Activated CD4-positive, CD25-positive, alpha-beta regulatory T cell treated with anti-CD3 and anti-CD28 coated beads, Interleukin-2, amount 50 U/mL, for 24 hours (primary cell): ENCODE measurements at places on chromosomes 3 and 15.

- ATAC-seq = no peak
These were observed 5.3 kb upstream of the CTDSPL start for GRCh38 chr3:37856381-37856780.

DNA sequence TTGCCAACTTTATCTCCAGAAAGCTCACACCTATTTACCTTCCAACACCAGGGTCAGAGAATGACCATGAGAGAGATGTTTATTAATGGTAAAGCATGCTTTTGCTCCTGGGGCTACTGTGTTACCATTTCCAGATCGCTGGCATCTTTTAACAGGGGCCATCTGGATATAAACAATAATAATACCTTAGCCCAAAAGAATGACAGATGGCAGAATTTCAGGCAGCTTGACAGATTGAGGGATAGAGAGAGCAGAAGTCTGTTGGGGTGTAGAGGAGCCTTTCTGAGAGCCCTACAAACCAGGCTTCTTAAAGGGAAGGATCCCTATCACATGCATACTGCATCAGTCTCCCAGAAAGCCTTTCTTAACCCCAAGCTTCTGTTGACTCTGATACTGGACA lies 17.7 kb downstream of the RBP1 start:
- no peak for ATAC-seq

DNA sequence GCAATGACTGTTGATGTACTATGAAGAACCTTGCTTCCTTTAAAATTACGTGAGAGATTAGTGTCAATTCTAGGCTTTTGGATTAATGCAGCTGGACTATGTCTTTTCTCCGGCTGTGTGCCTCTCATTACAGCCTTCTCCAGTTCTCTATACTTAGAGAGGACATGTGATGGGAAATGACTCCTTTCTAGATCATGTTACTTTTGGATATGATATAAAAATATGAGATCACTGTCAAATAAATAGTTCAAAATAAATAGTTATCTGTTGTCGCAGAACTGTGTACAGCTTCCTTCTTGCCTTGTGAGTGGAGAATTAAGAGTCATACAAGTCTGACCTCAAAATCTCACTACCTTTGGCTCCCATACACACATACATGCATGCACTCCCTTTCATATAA lies 592.4 kb downstream of the DIPK2A start:
- no peak for ATAC-seq

DNA sequence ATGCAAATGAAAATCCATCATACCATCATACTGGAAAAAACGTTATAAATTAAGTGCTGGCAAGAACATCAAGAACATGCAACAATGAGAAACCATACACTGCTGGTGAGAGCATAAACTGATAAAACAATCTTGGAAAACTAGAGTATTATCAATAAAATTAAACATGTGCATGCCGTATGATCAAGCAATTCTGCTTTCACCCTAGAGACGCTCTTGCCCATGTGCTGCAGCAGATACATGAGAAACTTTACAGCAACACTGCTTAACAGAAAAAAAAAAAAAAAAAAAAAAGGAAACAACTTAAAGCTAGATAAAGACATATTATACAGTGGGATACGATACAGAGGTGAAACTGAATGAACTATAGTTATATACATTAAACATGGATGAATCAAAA lies 21.8 kb downstream of the SPG11 start:
- no peak for ATAC-seq

- no peak for ATAC-seq
These were observed 21.9 kb upstream of the THSD4 start for GRCh38 chr15:71093054-71094024.

DNA sequence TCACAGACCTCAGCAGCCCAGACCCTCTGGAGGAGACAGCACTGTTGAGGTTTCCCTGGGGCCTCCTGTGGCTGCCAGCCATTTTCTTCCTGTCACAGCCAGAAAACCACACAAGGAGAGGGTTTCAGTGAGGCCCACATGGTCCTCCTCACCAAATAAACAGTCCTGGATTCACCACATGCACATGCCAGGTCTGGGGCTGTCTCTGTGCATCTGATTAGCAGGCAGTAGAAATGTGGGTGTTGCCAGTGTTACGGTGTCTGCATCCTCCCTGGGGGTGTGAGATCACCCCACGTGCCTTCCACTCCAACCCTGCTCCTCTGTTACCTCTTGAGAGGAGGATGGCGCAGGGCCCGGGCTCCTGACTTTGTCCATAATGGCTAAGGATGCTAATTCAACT lies 140.4 kb downstream of the CHDH start:
- ATAC-seq = no peak

DNA sequence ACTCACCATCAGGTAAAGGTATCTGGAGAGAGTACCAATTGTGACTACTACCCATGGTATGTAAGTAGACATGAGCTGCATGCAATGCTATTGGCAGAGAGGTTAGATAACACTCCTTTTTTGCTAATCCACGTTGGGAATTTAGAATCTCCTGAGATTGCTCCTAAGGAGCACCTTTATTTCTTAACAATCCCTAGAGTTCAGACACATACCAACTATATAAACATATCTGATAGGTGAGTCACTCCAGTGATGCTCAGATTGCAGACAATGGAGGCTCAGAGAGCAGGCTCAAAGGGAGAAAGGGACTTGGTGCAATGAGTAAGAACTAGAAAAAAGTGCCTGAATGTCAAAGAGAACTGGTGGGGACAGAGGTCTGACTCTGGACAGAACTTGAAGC lies 47.0 kb upstream of the LRRFIP2 start:
- peak; percentile 42 for ATAC-seq

DNA sequence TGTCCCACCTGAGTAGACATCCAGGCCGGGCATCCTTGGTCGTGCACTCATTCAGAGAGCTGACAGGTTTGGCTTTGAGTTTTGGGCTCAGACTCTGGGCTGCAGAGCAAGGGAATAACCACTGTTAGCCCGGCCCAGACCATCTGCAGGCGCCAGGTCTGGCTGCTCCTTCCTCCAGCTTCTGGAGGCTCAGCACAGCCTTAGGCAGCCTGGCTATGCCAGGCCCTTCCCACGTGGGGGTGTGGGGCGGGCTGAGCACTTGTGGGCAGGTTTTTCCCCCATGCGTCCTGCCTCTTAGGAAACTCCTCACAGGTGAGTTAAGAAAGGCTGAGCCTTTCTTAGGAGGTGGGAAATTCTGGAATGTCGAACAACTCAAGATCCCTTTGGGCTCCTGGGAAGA lies 11.2 kb downstream of the PLA2G4B start:
- ATAC-seq = no peak

- no peak for ATAC-seq
These were observed 611.3 kb downstream of the SI start for GRCh38 chr3:164467007-164467406.

DNA sequence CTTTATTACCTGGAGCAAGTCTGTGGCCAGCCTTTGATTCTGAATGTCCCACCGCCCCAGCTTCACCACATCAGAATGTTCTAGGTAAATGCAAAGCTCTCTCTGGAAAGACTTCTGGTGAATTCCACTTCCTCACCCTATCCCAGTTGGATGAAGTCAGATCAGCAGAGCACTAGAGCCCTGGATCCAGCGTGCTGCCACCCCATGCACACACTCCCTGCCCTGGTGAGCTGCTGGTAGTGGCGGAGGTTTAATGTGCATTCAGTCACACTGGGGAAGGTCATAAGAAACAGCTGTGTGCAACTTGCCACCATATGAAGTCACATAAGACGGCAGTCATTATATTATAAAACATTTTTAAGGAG lies 16.3 kb upstream of the SLC41A3 start:
- ATAC-seq = no peak

DNA sequence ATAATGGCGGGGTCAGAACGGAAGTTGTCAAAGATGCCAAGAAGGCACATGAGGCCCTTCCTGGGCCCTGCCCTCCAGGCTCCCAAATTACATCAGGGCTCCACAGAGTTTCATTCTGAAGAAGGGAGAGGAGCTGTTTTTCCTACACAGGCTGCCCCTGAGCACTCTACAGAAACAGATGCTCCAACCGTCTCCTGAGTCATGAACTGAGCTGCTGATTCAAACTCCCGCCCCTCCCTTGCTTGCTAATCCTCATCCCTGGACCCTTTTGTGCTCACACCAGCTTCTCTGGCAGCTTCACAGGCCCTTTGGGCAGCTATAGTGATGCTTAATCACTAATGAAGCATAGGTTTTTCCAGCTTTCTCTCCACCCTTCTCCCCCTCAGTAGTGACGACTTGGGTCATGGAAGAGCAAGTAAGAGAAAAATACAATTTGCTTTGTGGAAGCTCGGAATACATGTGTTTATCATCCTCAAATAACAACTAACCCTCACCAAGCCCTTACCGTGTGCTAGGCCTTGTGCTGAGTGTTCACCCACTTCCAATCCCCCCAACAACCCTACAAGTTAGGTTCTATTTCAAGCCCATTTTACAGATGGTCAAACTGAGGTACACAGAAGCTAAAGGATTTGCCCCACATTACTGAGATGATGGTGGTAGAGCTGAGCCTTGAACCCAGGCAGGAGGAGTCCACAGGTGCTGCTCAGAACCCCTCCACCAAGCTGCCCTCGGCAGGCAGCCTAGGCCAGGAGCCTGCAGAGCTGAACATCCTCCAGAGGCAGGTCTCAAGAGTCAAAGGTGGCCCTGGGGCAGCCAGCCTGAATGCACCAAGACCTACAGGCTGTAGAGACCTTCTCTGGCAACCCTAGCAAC lies 21.9 kb downstream of the MEGF11 start:
- no peak for ATAC-seq

- no peak for ATAC-seq
These were observed 195.8 kb downstream of the PLCH1 start for GRCh38 chr3:155549087-155549486.

- no peak for ATAC-seq
These were observed 1.4 kb downstream of the CRTAP start for GRCh38 chr3:33115024-33115768.

DNA sequence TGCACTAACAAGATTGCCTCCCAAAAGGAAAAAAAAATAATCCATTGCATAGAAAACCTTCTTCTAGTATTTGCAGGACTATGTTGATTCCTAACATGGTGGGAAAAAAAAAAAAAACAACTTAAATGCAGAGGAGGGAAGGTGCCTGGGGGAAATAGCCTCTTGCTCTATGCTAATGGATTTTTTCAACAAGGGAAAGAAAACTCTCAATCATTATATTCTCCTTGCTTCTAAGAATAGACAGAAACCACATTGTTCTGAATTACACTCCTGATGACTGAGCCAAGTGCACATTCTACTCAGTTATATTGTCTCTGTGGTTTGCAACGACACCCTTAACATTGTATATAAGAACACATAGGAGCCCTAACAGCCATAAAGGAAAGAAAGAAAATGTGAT lies 760.2 kb downstream of the NAALADL2 start:
- ATAC-seq = no peak

DNA sequence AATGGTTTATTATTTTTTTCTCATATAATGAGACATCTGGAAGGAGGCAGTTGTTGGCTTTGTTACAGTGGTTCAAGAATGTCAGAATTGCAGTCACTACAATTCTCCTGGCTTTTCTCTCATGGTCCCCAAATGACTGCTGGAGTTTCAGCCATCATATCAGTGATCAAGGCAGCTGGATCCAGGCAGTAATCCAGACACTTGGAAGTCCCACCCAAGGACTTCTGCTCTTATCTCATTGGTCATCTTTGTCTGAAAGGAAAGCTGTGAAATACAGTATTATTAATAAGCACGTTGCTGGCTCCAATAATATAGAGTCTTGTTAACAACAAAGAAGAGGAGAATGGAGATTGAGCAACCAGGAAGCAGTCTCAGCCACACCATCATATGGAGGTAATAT lies 22.9 kb upstream of the MED12L start:
- no peak for ATAC-seq
